WTC11 (cell line): ENCODE measurements at places on chromosomes 7 and 10.

DNA sequence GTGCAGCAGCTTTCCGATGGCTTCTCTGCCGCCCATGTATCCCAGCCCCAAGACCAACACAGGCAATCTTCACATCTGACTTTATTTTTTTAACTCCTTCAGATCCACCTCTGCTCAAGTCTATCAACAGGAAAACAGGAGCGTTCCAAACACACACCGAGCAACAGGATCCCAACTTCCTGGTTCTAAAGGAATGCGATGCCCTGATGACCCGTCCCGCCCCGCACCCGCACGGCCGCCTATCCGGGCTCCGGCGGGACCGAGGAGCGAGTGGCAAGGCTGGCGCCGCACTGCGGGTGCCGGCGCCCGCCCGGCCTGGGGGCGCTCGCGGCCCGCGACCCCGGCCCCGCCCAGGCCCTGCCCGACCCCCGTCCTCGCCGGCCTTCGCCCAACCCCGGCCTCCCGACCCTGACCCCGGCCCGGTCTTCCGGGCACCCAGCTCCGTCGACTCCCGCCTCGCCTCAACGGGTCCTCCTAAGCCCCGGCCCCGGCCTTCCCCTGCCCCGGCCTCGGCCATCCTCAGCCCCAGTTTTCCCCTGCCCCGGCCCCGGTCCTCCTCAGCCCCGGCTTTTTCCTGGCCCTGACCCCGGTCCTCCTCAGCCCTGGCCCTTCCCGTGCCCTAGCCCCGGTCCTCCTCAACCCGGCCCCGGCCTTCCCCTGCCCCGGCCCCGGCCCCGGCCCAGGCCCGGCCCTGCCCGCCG, 730 bp downstream of the LARP4B start:
- peak; percentile 59 for DNase-seq

DNA sequence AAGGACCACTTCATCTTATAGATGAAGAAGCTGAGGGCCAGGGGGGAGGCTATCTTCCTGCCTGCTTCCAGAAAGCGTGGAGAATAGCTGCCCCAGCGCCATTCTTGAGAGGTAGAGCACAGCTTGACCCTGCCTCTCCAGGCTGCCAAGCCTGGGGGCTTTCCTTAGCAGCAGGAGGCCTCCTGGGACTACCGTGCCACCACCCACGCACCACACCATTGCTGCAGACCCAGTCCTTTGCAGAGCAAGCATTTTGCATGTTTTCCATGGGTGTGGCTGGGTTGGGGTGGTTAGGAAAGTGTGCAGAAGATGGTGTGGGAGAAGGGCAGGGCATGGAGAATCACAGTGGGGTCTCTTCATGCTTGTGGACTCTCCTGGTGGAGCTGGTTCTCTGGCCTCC, 64.9 kb downstream of the TBXAS1 start:
- no peak for DNase-seq

GRCh38 chr10:86329093-86329710, 37.4 kb downstream of the GRID1 start:
- no peak for DNase-seq

DNA sequence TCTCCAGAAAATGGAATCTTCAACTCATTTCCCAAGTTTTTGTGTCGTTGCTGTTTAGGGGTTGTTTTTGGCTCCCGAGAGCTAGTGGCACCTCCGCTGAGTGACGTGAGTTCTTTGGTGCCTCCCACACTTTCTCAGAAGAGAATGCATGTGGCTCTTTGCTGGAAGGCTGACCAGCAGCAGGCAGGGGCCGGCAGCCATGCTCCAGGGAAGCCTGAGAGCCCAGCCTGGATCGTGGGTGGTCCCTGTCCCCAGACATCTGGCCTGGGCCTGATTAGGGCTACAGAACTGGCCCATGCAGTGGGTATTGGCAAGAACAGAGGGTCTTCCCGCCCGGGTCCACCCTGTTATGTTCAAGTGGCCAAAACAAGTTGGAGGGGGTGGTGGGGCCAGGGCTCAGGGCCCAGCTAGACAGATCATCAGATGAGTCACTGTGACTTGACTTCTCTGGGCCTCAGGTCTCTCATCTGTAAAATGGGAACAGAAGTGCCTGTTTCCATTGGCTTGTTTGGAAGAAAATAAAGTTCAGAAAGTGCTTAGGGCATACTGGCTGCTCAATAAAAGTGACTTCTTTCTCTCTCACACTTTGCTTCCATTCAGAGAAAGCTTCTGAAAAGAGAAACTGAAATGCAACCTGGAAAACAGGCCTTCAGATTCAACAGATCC, 83.1 kb downstream of the STRA8 start:
- no peak for DNase-seq

DNA sequence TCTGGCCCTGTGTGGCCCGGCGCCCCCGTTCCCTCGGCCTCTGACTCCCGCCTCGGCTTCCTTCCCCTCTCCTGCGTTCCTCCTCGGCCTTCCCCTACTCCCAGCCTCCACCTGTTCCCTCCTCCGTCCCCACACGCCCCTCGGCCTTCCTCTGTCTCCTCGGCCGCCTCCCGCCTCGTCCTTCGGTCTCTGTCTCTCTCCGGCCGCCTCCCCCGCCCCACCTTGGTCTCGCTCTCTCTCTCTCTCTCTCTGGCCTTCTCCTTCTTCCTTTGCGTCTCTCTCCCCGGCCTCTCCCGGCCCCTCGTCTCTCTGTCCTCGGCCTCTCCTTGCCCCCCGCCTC, 588 bp downstream of the GET4 start:
- no peak for DNase-seq

DNA sequence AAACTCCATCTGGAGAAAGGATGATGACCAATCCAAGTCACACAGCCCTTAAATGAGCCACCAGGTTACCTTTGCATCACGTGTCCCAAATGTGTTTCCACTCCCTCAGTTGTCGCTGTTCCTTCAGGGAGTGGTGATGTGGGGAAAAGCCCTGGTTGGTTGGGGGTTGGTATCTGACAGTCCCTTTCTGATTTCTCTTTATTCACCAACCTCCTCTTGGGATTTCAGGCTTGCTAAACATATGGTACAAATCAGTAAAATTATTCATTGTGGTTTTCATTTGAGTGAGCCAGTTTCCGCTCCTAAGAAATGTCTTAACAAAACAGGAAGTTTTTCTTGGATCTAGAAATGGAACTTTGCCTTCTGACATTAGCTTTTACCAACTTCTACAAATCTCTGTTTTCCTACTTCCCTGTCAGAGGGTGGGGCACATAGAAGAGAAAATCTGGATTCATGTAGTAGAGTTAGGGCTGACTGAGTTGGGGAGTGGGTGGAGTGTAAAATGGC, 40.0 kb upstream of the KMT2E start:
- no peak for DNase-seq

DNA sequence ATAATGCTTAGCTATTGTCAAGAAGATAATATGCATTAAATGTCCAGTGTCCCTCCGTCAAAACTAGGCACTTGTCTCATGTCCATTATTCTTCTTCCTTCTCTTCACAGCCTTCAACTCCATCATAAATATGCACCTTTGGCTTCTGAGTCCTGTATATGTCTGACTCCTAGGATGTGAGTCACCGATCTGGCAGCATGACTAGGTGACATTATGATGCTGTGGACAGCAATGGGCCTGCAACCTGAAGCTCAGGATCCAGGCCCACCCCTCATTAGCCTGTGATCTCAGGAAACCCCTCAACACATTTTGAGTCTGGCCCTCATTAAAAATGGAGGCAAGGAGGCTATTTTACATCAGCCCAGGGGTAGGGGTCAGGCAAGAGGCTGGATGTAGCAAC, 362.5 kb upstream of the ZMIZ1 start:
- no peak for DNase-seq

GRCh38 chr7:6647541-6647940, 10.4 kb downstream of the ZNF316 start:
- no peak for DNase-seq

DNA sequence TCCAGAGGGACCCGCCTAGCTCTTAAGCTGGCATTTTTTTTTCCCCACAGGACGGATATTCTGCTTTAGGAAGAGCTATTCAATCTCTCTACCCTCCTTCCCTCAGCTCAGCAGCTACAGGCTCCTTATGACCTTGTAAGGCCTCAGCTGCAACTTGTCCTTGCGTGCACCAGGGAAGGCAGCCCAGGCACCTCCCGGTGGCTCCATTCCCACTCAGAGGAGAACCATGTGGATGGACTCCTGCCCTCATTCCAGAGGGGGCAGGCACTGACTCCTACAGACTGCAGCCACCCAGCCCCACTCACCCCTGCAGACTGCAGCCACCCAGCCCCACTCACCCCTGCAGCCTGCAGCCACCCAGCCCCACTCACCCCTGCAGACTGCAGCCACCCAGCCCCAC, 73.7 kb downstream of the ITIH5 start:
- DNase-seq = no peak

DNA sequence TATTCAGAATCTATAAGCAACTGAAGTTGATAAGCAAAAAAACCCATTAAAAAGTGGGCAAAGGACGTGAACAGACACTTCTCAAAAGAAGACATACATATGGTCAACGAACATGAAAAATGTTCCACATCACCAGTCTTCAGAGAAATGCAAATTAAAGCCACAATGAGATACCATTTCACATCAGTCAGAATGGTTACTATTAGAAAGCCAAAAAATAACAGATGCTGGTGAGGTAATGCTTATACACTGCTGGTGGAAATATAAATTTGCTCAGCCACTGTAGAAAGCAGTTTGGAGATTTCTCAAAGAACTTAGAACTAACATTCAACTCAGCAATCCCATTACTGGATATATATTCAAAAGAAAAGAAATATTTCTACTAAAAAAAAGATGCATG, 332.8 kb upstream of the PLXDC2 start:
- no peak for DNase-seq

DNA sequence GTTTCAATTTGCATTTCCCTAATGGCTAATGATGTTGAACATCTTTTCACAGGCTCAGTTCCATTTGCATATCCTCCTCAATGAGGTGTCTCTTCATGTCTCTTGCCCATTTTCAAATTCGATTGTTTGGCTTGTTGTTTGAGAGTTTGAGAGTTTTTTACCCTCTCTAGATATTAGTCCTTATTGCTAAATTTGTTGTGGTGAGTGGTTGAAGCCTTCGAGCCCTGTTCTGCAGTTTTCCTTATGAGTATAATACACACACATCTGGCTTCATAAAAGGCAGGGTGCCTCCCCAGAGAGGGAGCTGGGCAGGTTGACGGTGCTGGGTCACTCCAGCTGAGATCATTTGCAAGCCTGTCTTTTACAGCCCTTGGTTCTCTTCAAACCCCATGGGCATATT, 65.1 kb downstream of the RGS10 start:
- no peak for DNase-seq

GRCh38 chr7:134448356-134449229, 10.3 kb downstream of the AKR1B1 start:
- no peak for DNase-seq

DNA sequence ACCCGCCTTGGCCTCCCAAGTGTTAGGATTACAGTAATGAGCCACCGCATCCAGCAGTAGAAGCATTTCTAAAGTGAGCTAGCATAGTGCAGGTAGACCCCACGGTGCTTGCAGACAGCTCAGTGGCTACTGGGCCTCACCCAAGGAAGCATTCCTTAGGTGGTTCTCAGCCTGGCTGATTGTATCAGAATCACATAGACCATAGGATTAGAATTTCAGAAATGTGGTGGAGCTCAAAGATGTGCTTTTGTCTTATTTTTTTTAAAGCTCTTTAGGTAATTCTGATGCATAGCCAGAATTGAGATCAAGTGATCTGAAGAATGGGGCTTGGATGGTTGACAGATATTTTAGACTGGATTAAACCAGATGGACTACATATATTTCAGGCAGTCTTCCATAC, 10.9 kb downstream of the ANLN start:
- DNase-seq = no peak

DNA sequence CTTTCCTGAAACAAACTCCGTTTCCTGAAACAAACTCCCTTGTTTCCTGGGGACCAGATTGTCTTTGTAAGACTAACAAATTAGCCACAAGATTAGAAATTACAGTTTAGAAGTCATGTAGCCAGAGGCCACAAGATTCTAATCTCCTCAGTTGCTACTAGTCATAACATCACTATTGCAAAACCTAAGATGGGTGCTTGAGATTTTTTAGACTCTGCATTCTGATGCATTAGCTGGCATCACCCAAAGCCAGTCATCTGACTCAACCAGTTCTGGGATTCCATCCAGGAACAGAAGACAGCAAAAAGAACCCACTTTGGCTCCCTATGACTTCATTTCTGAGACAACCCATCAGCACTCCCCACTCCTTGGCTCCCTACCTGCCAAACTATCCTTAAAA, 367.9 kb upstream of the MBL2 start:
- DNase-seq = no peak
